ENCODE measurements at places on chromosomes 1 and 21. TPM values are rescaled to one million over a fixed set of nuclear protein-coding genes. Genes with fewer than 3 reads are reported as not detected.

Gene FOXD3
- not detected for total RNA-seq

Gene GJA9
- not detected for total RNA-seq

Gene PRRX1
- 179 TPM for total RNA-seq

Gene FAM43B
- total RNA-seq, result not detected

Gene SIK1
- total RNA-seq, result under 0.01 TPM

Gene CD48
- total RNA-seq, result not detected

Gene AMPD1
- total RNA-seq, result not detected
